ENCODE measurements at places on chromosomes 11 and 22. TPM values are rescaled to one million over a fixed set of nuclear protein-coding genes. Genes with fewer than 3 reads are reported as not detected.

The C11orf65 gene
- 1.0 TPM for polyA plus RNA-seq

DNA sequence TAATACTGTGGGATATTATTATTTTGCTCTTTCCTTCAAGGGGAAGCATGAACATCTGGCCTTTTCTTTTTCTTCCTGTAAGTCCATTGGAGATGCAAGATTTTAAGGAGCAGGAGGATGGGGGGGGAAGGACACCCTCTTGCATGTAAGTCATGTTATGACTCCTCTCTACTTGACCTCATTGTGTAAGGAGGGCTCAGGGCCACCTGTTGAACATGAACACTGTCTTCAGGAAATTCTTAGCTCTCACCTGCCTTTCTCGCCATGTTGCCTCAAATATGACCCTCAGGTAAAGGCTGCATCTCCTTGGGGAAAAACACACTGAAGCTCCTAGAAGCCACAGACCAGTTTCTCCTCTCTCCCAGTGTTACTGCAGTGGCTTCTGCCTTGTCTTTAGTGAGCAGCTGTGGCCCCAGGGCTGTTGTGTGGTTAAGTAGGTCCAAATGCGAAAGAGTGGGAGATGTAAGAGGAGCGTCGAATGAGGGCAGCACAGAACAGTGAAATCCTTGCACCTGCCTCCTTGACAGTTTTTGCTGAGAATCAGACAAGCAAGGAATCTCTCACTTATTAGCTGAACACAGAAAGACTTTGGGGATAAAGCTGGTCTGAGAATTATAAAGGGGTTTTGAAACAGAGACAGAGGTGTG, 1.3 kb upstream of the RAG1 start:
- no peak for DNase-seq

DNA sequence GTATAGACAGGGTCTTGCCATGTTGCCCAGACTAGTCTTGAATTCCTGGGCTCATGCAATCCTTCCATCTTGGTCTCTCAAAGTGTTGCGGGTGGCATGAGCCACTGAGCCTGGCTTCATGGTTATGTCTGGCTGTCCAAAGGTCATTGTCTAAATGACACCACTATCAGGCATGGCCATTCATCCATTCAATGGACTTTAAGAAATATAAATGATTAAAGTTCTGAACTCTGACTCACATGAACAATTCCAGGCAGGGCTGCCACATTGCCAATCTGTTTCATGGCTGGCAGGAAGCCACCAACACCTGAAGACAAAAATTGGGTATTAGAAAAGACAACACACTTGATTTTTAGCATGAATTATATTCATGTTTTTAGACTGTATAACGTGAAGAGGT, 4.1 kb downstream of the RTCB start:
- no peak for DNase-seq

The FAT3 gene
- 1.0 TPM for polyA plus RNA-seq

DNA sequence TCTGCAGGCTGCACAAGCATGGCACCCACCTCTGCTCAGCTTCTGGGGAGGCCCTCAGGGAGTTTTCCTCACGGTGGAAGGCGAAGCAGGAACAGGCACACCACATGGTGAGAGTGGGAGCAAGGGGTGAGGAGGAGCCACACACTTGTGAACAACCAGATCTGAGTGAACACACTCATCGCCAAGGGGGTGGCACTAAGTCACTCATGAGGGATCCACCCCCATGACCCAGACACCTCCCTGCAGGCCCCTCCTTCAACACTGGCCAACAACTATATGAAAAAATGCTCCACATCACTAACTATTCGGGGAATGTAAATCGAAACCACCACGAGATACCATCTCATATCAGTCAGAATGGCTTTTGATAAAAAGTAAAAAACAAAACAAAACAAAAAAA, 722 bp upstream of the KRTAP5-2 start:
- DNase-seq, result no peak

The OR2D3 gene
- polyA plus RNA-seq, result not detected

- DNase-seq, result no peak
Observed at GRCh38 chr11:117315285-117316196, 515 bp downstream of the BACE1 start.

The THY1 gene
- polyA plus RNA-seq, result 98.7 TPM

DNA sequence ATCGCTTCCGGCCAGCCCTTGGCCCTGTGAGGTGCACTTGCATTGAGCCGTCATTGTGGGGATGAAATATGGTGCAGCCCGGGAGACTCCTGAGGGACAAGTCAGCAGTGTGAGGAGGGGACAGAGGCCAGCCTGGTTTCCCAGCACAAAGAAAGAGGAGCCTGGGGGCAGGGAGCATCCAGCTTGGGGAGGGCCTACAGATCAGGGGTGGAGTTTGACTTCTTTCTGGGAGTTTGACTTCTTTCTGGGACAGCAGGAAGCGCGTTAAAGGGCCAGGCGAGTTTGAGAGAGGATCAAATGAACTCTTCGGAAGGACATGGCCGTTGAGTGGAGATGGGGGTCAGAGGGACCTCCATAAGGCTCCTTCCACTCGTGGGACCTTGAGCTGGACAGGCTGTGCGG, 91.9 kb downstream of the LRRC32 start:
- peak; percentile 40 for DNase-seq

DNA sequence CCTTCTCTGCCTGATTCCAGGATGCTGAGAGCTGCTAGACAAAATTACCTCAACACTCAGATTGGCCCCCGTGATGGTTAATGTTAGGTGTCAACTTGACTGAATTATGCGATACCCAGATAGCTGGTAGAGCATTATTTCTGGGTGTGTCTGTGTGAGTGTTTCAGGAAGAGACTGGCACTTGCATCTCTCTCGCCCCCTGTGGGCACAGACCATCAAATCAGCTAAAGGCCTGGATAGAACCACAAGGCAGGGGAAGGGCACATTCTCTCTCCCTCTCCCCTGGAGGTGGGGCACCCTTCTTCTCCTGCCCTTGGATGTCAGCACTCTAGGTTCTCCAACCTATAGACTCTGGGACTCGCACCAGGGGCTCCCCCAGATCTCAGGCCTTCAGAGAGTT, 79.7 kb downstream of the KIRREL3 start:
- DNase-seq, result no peak

GRCh38 chr11:47121731-47122130, 54.9 kb downstream of the ARFGAP2 start:
- no peak for DNase-seq

DNA sequence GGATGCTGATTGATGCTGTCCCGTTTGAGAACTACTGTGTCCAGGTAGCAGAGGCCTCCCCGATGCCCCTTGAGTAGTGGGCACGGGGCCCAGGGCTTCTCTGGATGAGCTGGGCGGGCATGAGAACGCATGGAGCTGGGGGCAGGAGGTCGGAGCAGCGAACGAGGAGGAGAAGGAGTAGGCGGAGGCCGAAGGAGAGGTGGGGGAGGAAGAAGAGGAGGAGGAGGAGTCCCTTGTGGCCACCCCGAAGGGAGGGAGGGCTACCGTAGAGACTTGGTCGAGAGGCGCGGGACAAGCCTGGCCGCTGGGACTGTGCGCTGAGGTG, 62.9 kb downstream of the CRYBB2 start:
- DNase-seq, result no peak

GRCh38 chr22:50285568-50286229, 15.5 kb upstream of the MAPK11 start:
- DNase-seq, result no peak
